Natural killer cell (primary cell): ENCODE measurements at places on chromosomes 7 and 10. TPM values are rescaled to one million over a fixed set of nuclear protein-coding genes. Genes with fewer than 3 reads are reported as not detected.

GRCh38 chr7:43884617-43885016 is 15.3 kb upstream of the MRPS24 start:
- DNase-seq, result no peak
- no peak overlapping the region for H3K27ac ChIP-seq
- no peaks in the 10 kb centered on the region for H3K4me1 ChIP-seq
- H3K4me3 ChIP-seq, result no peak overlapping the region

DNA sequence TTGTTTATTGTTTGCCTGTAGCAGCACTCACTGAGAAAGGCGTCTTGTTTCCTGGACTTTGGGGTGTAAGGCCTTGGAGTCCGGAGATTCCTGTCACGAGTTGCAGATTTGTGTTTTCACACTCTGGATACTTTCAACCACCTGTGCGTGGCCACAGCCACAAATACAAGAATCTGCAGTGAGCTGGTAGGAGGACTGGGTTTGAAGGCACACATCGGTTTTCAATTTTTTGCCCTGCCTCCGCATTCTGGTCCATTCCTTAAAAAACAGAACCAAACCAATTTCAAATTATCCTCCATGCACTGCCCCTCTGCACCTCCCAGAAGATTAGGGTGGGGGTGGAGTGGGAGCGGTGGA is 619 bp downstream of the EXOC4 start:
- no peaks in the 10 kb centered on the region for H3K27me3 ChIP-seq
- H3K36me3 ChIP-seq, result no peaks in the 10 kb centered on the region
- DNase-seq, result peak; percentile 50
- peak overlapping the region; percentile 79 for H3K4me3 ChIP-seq
- peak overlapping the region; percentile 86 for H3K27ac ChIP-seq

- H3K4me3 ChIP-seq, result no peak overlapping the region
- no peak for DNase-seq
- no peaks in the 10 kb centered on the region for H3K4me1 ChIP-seq
- no peak overlapping the region for H3K27ac ChIP-seq
These were observed 307.3 kb downstream of the THSD7A start for GRCh38 chr7:11524476-11525397.

- H3K27ac ChIP-seq, result no peak overlapping the region
- no peaks in the 10 kb centered on the region for H3K4me1 ChIP-seq
- peaks cover 3% of the 10 kb centered on the region for H3K36me3 ChIP-seq
- no peak for DNase-seq
- no peaks in the 10 kb centered on the region for H3K27me3 ChIP-seq
These were observed 359.2 kb upstream of the AOAH start for GRCh38 chr7:37083311-37084096.

- H3K36me3 ChIP-seq, result no peaks in the 10 kb centered on the region
- H3K27me3 ChIP-seq, result peaks cover 10% of the 10 kb centered on the region
- DNase-seq, result peak; percentile 64
- no peak overlapping the region for H3K4me3 ChIP-seq
- H3K27ac ChIP-seq, result no peak overlapping the region
These were observed 104.0 kb downstream of the SLIT1 start for GRCh38 chr10:97081621-97082235.

- no peak for DNase-seq
- H3K27me3 ChIP-seq, result no peaks in the 10 kb centered on the region
- no peak overlapping the region for H3K4me3 ChIP-seq
- H3K4me1 ChIP-seq, result no peaks in the 10 kb centered on the region
- H3K27ac ChIP-seq, result no peak overlapping the region
These were observed 479.9 kb upstream of the FOXK1 start for GRCh38 chr7:4202154-4202736.

DNA sequence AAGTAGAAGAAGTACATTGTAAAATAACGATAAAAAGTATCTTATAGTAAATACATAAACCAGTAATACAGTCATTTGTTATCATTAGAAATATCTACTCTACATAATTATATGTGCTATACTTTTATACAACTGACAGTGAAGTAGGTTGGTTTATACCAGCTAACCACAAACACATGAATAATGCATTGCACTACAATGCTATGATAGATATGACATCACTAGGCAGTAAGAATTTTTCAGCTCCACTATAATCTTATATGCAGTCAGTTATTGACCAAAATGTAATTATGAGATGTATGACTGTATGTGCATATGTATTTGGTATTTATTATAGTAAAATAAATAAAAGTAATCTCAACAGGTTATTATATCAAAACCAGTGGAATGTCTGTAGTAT is 23.4 kb upstream of the SGCE start:
- no peak for DNase-seq
- H3K27ac ChIP-seq, result no peak overlapping the region
- H3K4me1 ChIP-seq, result no peaks in the 10 kb centered on the region

Gene OR6B1
- total RNA-seq, result not detected

Gene DGKB
- total RNA-seq, result not detected

Gene GJC3
- not detected for total RNA-seq

Gene RBM20
- total RNA-seq, result 0.35 TPM

Gene LRRD1
- not detected for total RNA-seq

Gene PKD2L1
- not detected for total RNA-seq
